HFF-Myc (cell line): ENCODE measurements at places on chromosomes 5 and 9.

DNA sequence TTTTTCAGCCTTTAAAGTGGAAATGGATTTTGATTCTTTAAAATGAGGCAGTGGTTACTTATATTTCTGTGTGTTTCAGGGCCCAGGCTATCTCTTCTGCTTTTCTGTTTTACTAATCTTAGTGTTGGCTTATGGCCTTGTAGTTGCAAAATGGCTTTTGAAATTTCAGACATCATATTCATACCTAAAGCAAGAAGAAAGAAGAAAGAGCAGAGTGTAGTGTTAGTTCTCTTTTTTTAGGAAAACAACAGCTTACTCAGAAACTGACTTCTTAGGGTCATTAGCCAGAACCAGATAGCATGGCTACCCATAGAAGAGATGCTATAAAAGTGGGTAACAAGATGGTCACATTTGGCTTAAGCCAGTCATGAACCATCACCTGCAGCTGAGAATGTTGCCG lies 20.9 kb downstream of the ZBED3 start:
- no peak for DNase-seq

DNA sequence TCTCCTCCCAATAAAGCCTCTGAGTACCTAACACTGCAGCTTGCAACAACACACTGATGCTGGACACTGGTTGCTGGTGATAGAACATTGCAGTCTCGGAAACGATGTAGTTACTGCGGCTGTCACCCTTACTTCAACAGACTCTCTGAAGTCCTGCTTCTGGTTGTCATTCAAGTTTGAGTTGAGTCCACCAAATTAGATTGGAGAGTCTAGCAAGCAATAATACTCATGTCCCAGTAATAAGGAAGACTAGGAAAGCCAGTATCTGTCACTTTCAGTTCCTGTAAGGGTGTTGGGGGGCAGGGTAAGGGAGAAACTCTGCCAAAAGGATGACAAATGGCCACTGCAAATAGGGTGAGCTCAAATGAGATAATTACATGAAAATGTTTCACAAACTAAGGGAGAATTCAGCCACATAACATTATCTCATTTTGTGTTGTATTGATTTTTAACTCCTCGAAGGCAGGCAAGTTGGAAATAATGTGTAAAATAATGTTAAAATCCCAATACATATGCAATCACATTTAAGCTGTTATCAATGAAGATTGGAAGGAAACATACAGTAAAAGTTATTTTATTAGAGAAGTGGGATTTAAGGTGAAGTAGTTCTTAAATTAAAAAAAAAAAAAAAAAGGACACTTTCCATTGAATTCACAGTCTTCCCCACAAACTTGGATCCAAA lies 849 bp upstream of the IFT74 start:
- no peak for DNase-seq

DNA sequence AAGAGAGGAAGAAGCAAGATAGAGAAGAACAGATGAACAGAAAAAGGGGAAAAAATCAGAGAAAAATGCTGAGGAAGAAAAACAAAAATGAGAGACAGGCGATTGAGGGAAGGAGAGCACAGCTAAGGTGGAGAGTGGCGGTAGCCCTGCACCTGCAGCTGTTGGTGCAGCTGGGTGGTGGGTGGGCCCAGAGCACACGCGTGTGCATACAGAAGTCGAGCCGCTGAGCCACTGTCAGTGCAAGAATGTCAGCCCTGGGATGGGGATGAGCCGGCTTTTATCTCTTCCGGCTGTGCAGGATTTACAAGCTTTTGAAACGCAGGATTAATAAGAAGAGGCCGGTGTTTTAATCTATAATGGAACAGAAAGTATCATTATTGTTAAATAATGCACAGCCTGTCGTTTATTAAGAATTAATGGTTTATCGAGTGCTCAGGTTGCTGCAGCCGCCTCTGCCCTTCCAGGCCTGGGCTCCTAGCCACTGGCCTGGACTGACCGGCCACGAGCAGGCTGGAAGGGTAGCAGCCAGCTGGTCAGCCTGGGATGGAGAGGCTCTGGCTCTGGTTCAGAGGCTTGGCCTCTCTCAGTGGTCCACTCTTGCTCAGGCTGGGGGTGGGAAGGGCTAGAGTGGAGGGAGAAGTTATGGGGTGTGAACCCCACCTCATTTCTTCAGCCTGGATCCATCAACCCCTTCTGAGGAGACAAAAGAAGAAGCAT lies 68.7 kb downstream of the PCDH1 start:
- no peak for DNase-seq

DNA sequence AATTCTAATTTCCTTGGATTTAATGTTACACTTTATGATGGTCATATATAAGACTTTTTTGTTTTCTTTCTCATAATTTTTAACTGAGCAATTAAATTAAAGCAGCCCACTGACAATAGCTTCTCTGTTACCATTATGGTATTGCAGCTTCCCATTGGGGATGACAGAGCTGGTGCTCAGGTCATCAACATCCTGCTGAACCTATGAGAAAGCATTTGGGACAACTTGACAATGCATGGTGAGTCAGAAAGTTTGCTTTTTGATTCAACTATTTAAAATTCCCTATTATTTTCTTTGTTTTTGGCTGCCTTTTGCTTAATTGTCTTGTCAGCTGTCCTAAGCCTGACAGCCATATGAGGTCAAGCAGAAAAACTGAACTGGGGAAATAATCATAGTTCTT lies 487.4 kb upstream of the RIOK2 start:
- no peak for DNase-seq

DNA sequence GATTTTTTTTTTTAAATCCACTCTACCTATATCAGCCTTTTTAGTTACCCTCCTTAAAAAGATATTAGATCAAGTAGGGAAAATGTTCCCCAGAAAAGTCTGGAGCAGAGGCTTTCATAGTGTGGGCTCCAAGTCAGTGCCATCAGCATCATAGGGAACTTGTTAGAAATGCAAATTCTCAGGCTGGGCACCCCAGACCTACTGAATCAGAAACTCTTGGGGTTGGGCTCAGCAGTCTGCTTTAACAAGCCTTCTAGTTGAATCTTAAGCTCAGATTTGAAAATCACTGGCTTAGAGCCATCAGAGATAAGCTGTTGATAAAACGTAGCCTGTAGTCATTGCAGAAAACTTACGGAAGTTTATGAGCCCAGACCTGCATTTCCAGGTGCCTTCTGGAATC lies 140.1 kb downstream of the TMEM38B start:
- DNase-seq = no peak

DNA sequence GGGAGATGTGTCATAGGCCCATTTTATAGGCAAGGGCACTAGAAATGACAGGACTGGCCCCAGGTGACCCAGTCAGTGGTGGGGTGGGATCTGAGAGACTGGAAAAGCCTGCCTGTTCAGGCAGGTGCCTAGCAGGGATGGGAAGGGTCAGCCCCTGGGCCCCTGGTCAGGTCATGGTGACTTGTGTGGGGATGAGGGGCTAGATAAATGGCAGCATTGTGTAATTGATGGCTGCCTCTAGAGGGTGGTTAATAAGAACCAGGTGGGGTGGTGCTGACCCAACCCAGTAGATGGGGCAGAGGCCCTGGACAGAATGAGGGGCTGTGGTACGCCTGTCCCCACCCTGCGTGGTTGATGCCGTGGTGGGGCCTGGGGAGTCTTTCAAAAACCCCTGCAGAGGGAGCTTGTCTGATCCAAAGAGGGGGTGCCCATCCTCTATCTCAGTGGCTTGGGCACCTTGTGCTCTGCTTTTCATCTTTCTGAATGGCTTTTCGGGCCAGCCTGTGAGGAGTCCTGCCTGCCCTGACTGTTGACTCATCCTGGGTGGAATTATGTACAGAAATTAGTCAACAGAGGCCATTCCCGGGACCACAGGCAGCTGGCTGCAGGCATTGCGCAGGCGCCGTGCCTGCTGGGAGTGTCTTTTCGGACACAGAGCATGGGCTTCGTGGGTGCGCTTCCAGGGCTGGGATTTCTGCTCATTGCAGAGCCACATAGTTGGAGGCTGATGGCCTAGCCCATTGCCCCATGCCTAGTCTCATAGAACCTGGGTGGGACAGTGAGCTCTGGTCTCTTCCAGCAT lies 93.6 kb upstream of the PITX1 start:
- DNase-seq = no peak

DNA sequence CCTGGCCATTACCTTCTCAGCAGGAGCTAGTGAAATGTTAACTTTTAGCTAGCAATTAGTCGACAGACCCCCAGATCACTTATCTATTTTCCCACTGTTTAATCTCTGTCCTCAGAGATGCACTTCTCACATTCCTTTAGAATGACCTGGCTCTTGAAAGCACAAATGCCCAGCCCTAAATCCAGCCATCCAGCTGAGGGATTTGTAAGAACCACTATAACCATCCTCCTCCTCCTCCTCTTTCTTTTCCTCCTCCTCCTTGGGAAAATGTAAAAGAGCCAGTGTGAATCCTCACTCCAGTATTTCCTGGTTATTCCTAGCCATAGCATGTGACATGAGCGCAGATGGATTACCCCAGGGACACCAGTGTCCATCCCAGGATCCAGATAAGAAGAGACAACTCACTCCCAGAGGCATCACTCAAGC lies 124.3 kb downstream of the ENC1 start:
- DNase-seq = no peak

DNA sequence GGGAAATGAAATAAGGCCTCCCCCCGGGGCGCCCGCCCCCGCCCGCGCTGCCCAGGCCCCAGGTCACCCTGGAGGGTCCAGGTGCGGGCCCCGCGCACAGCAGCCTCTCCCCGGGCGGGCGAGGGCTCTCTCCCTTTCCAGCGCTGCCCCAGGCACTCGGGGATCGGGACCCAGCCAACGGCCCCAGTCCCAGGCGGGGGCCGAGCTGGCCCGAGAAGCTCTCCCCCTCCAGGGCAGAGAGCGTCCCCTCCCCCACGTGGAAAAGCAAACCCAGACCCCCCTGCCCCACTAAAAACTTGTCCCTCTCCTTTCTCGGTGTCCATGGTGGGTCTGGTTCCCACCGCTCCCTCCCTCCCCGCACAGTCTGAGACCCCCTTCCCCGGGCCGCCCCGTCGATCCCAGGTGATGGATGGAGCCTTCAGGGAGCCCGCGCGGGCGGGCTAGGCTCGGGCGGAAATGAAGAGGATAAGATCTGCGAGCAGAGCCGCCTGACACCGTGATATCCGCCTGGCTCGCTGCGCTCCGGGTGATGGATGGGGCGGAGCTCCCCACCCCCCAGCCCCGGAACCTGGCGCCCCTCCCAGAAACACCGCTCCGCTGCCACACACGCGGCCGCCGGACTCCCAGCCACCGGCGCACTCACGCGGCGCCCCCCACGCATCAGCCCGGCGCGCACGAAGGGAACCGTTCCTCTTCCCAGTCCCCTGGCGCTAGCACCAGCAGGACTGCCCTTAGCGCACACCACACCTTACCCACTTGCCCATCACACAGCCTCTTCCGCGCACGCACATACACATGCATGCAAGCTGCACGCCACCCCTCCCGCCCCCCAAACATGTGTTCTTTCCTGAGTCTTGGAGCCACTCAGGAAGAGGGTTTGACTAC lies 81.7 kb upstream of the ZBTB43 start:
- no peak for DNase-seq

DNA sequence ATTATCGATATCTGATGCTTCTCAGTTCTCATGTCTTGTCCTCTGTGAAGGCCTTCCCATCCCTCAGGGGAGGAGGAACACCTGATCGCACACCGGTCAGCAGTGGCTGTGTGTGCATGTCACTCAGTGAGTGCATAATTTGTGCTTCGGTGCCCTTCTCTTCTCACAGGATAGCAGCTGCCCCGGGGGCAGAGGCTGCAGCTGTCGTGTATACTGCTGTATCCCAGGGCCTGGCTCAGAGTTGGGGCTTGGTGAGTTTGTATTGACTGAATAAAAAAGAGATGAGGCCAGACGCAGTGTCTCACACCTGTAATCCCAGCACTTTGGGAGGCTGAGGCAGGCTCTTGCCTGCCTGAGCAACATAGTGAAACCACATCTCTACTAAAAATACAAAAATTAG lies 49.7 kb upstream of the NCS1 start:
- no peak for DNase-seq

- no peak for DNase-seq
Measured at GRCh38 chr5:478982-479535, 36.1 kb downstream of the EXOC3 start.

GRCh38 chr5:173727839-173728778 lies 111.7 kb upstream of the BOD1 start:
- no peak for DNase-seq

DNA sequence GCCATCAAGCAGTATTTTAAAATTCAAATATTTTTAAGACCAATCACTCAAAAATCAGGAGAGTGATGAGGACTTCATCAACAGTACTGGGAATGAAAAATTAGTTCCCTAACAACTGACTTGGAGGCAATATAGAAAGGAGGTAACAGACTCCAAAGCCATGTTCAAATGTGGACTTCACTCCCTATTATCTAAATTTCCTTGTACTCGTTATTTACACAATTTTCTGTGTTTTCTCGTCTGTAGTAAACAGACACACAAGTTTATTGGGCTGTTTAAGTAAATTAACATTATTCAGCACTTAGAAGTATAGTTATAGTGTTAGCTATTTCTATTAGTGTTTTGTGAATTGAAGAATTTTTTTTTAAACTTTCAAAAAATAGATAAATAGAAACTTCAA lies 159.5 kb upstream of the FTMT start:
- no peak for DNase-seq

- DNase-seq = no peak
Measured at GRCh38 chr9:84166891-84167290, 173.7 kb downstream of the SLC28A3 start.

DNA sequence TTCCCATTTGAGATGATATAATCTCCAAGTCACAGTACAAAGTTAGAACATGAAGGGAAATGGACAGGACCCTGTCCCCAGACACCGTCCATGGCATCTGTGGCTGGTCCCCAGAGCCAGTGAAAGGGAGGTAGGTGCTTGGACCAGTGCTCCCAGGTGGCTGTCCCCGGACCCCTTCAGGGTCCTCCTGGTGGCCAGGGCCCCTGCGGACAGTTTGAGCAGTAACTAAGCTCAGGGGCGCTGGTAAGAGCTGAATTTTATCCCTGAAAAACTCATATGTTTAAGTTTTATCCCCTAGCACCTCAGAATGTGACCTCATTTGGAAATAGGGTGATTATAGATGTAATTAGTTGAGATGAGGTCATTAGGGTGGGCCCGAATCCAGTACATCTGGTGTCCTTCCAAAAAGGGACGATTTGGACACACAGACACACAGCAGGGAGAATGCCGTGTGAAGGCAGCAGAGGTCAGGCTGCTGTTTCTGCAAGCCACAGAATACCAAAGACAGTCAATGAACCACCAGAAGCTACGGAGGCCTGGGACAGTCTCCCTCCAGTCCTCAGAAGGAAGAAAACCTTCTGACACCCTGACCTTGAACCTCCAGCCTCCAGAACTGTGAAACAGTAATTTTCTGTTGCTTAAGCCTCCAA lies 185.0 kb downstream of the ATPSCKMT start:
- no peak for DNase-seq
